ENCODE measurements at places on chromosomes 5 and 9.
A peak's percentile ranks its signal among the peaks of the same experiment; 100 is the strongest.

DNA sequence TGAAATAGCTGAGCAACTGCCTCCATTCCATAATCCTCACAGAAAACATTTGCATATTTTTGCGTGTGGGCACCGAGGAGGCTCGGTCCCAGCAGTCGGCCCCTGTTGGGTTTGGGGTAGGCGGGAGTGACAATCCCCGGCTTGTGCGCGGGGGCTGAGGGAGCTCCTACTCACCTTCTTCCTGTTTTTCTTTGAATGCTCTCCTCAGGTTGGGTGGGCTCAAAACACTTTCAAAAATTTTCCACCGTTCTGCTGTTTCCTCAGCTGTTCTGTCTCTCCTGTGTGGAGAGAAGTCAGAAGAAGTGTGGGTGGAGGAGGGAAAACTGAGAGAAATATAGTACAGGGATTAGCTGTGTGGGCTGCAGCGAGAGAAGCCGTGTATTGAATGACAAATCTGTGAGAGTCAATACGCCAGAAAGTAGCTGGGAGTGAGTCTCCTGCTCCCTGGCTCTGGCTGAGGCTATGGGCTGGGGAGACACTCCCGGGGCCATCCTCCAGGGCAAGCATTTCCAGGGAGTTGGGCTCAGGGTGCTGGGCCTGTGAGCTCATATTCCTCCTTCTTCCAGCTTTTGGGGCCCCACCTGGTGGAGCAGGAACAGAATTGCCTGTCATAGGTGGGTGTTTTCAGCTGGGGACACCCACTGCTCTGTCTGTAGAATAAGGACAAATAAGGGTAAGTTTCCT, 84.7 kb downstream of the CMYA5 start:
- DNase-seq = peak; percentile 15

GRCh38 chr9:10146517-10147331, 466.1 kb downstream of the PTPRD start:
- DNase-seq = no peak

DNA sequence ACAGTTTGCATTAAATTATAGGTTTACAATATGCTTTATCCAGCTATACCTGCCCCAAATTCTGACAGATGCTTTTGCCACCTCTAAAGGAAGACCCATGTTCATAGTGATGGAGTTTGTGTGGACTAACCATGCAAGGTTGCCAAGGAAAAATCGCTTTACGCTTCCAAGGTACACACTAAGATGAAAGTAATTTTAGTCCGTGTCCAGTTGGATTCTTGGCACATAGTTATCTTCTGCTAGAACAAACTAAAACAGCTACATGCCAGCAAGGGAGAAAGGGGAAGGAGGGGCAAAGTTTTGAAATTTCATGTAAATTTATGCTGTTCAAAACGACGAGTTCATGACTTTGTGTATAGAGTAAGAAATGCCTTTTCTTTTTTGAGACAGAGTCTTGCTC, 41.0 kb downstream of the FXN start:
- no peak for DNase-seq

GRCh38 chr9:137055385-137056364, 1.8 kb upstream of the ENTPD2 start:
- DNase-seq = no peak

DNA sequence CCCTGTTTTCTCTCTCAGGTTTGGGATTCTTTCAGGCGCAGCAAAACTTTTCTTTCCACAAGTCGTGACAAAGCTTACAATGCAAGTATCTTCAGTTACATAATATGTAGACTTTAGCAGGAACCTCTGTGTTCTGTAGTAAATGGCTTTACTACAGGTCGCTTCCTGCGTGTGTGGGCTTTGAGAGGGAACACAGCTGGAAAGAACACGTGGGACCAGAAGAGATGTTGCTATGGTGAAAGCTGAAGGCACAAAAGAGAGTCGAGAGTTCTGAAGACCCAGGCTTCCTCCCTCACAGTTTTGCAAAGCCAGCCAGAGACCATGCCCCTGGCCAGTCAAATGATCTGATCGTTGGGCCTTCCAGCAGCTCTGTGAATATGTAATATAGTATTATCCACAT, 4.0 kb downstream of the ANKRD55 start:
- DNase-seq = no peak

- DNase-seq = no peak
Observed at GRCh38 chr5:98424681-98425450, 348.6 kb upstream of the RGMB start.

GRCh38 chr9:124695280-124695890, 75.7 kb downstream of the NR6A1 start:
- no peak for DNase-seq

DNA sequence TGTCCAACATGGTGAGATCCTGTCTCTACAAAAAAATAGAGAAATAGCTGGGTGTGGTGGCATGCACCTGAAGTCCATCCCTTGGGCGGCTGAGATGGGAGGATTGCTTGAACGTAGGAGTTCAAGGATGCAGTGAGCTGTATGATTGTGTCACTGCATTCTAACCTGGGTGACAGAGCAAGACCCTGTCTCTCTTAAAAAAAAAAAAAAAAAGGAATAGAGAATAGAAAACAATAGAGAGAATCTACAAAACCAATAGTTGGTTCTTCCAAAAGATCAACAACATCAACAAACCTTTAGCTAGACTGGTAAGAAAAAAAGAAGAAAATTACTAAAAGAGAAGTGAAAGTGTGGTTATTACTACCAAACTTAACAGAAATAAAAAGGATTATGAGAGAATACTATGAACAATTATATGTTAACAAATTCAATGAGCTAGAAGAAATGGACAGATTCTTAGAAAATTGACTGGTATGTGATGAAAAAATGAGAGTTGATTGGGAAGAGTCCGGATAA, 8.1 kb upstream of the SLC38A9 start:
- no peak for DNase-seq

DNA sequence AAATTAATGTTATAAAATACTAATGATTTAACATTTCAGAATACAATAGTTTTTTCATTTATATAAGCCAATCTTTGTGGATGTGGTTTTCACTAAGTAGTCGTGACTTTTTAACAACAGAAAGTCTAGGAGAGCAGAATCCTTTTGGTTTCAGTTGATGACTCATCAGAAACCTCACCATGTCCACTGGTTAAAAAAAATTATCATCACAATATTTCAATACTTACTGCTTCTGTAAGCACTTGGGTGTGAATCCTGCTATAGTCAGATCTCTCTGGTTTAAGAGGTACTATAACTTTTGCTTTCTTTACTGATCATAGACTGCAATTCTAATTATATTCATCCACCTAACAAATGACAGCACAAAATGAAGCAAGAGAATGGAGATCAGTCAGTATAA, 77.2 kb downstream of the MRPS30 start:
- DNase-seq = no peak

DNA sequence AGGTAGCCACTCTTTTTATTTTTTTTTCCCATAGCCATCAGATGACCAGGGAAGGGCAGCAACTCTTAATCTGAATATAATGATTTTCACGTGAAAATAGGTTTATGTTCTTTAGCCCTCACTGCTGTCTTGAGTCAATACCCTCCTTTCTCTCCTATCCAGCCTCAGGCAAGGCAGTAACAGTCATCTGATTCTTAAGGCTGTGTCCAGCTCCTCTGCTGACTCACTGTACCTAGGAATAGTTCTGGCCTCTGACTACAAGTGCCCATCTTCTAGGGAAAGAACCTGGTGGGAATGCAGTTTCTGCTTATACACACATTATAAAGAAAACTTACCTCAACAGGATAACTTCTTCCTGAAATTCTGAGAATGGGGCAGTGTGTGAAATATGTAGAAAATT, 30.7 kb downstream of the DHX29 start:
- DNase-seq = no peak

DNA sequence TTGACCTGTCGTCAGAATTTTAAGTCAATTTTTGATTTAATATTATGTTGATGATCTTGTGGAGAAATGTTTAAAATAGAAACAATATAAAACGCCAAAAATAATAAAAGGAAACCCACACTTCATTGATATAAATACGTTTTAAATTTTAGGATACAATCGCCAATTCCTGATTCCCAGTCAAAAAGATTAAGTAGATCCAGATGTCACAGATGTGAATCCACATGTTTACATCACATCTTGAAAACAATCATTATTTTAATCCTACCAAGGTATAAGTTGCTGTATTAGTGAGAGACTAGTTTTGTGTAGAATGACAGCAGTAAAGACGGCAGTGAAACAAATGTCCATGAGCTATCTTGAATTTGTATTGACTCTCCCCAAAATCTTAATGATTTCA, 4.9 kb downstream of the TAS2R1 start:
- DNase-seq = no peak

DNA sequence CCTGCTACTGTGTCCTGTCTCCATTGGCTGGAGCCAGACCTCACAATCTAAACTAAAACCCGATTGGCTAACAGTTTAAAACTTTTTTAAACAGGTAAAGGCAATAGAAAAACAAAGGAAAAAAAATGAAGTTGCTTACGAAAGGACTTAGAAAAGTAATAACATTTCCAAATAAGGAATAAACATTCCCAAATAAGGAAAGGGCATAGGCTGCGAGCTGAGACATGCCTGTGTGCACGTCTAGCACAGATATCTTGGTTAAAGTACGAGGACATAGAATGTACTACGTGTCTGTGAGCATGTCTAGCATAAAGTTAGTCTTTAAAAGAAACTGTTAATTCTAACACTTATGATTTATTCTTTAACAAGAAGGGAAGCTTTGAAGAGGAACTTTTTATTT, 15.3 kb upstream of the FAM120A start:
- no peak for DNase-seq
